ENCODE measurements at places on chromosomes 11 and 22. TPM values are rescaled to one million over a fixed set of nuclear protein-coding genes. Genes with fewer than 3 reads are reported as not detected.

DNA sequence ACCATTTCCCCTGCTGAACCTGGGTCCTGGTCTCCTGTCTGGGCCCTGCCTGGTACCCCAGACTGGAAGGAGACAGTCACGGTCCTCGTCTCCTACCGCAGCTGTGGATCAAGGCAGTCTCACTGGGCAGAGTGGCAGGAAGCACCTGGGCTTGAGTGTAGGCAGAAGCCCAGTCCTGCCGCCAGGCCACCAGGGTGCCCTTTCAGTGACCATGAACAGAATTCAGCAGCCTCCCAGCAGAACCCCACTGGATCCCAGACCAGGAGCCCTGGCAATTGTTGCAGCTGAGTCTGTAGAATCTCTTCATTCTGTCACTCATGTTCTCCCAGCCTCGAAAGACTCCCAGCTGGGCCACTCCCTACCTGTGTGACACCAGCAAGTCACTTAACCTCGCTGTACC lies 25.5 kb upstream of the CREB3L1 start:
- no peak for DNase-seq

DNA sequence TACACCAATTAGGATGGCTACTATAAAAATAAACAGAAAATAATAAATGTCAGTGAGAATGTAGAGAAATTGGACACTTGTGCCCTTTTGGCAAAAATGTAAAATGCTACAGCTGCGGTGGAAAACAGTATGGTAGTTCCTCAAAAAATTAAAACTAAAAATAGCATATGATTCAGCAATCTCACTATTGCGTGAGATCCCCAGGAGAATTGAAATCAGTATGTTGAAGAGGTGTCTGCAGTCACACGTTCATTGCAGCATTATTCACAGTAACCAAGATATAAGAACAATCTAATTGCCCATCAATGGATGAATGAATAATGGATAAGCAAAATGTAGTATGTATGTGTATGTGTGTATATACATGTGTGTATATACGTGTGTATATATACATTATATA lies 6.8 kb downstream of the OR52N2 start:
- DNase-seq = no peak

GRCh38 chr11:2355000-2355644 lies 22.0 kb upstream of the CD81 start:
- peak; percentile 41 for DNase-seq

DNA sequence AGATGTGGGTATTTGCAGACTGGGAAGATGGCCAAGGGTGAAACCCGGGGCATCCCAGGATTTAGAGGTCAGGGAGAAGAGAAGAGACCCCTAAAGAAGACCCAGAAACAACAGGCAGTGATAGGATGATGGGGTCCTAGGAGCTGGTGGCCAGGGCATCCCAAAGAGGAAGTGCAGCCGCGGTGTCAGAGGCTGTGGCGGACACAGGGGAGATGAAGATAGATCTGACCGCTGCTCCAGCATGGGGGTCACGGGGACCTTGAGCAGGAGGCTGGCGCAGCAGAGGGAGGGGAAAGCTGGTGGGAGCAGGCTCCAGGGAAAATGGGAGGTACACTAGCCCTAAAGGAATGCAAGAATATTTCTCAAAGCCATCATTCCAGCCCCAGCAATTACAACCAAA lies 47.3 kb downstream of the CTTN start:
- DNase-seq = no peak

GRCh38 chr22:41201141-41201540 lies 4.0 kb upstream of the L3MBTL2 start:
- no peak for DNase-seq

NRIP3 gene
- not detected for total RNA-seq

CSF2RB gene
- 0.12 TPM for total RNA-seq
